ENCODE measurements at places on chromosomes 3 and 15.
A peak's percentile ranks its signal among the peaks of the same experiment; 100 is the strongest.

- no peak for DNase-seq
These were observed 1.0 kb upstream of the IFRD2 start for GRCh38 chr3:50293079-50293801.

DNA sequence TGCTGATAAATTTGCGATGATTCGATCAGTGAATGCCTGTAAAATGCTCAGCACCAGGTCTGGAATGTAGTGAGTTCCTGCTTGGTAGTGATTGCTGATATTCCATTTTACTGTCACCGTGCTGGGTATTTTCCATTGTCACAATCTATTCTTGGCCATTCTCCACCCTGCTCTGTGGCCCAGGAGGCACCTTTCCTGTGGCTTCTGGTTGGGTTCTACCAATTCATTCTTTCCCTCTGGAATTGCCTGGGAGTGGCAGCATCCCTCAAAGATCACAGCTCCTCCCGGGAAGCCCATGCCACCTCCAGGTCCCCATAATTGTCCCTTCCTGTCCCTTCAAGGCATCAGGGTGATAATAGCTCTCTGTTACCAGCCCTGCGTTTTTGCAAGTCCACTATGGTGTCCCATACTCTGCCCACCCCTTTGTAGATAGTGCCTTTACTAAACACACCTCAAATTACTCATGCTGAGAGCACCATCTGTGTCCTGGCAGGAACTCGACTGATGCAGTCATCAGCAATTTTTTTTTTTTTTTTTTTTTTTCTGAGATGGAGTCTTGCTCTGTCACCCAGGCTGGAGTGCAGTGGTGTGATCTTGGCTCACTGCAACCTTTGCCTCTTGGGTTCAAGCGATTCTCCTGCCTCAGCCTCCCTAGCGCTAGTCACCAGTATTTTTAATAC, 177.8 kb upstream of the PROK2 start:
- DNase-seq = no peak

- no peak for DNase-seq
These were observed 44.2 kb downstream of the SGO1 start for GRCh38 chr3:20141851-20142250.

- DNase-seq = no peak
These were observed 522.5 kb upstream of the AGTR1 start for GRCh38 chr3:148175214-148175613.

GRCh38 chr3:85482213-85482490, 523.4 kb downstream of the CADM2 start:
- DNase-seq = no peak

- DNase-seq = no peak
These were observed 35.9 kb downstream of the NTRK3 start for GRCh38 chr15:88220443-88221335.

GRCh38 chr3:100796556-100796955, 87.3 kb downstream of the TFG start:
- no peak for DNase-seq

DNA sequence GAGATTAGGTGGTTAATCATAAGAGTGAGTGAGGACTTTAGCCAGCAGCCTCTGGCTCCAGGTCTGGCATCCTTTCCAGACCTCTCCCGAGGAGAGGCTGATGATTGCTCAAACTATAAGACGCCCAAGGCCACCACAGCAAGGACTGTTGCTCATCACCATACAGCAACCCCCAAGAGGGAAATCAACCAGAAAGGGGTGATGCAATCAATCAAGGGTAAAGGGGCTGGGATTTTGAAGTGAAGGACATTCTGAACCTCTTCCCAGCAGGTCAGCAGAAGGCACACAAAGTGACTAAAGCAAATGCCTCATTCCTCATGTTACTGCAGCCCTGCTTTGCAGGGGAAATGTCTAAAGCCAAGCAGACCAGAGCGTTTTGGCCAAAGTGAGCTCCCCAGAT, 247.3 kb upstream of the IGF1R start:
- DNase-seq = no peak

DNA sequence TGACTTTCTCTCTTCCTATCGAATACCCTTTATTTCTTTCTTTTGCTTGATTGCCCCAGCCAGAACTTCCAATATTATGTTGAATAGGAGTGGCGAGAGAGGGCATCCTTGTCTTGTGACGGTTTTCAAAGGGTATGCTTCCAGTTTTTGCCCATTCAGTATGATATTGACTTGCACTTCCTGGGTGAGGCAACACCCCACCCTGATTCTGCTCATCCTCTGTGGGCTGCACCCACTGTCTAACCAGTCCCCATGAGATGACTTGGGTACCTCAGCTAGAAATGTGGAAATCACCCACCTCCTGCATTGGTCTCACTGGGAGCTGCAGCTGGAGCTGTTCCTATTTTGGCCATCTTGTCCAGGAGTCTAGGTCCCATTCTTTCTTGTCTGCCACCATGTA, 44.8 kb upstream of the KCNH8 start:
- no peak for DNase-seq

DNA sequence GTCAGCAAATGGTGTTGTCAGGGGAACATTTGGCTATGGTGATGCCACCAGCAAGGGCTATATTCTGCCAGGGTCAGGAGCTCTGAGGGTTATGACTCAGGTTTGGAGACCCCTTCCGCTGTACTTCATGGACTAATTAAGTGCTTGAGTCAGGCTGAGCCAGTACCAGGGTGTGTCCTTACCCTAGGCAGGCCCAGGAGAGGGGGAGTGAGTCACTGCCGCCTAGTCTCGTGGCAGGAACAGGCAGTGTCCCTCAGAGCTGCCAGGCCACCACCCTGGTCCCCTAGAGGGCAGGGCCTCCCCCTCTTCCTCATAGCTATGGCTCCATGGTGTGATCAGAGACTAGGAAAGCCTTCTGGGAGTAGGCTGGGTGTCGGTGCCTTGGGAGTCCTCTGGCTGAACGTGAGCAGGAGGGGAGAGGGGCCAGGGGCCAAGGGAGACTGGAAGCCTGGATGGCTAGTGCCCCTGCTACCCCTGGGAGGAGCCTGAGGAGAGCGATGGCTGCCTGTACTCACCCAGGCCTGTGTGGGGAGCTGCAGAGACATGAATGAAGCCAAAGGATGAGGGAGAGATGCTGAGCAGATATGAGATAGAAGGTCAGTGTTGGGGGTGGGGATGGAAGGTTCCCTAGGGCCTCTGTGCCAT, 10.6 kb downstream of the MAPKAPK3 start:
- no peak for DNase-seq

DNA sequence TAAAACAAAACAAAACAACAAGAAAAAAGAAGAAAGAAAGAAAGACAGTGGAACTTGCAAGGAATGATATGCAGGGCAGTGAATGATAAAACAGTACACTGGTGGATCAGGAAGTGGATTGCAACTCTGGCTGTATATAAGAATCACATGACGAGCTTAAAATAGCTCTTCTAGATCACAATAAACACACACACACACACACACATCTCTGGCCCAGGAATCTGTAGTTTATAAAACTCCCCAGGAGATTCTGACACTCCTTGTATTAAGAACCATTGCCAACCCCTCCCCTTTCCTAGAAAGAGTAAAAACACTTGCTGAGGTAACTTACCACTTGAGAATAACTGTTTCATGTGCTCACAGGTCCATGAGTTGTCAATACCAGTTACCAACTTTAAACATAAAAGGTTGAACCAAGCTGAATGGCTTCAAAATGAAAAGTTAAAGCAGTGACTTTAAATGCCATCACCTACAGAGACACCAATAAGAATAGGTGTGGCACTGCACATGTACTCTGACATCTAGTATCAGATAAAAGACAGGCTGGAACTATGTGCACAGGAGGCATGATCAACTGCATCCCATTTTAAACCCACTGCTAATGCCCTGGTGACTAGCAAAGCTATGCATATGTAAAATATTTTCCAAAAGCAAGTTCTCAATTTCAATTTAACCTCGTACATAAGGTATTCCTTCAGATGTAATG, 3.9 kb downstream of the CPOX start:
- no peak for DNase-seq

- no peak for DNase-seq
These were observed 62.1 kb downstream of the NUP210 start for GRCh38 chr3:13358051-13358450.

DNA sequence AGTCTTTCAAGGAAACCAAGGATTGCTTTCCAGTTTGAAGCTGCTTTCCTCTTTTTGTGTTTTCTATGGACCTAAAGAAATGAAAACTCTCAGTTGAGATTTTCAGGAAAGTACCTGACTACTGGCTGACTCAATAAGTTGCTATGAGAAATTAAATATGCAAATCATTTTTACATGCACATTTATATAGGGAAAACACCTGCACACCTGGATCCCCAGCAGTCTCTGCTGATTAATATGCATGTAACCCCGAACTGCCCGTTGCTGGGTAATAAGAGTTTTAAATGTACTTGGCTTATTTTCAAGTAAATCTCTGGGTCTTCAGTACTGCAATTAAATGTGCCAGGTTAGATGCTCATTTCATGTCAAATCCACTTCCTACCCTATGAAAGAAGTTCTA, 77.2 kb downstream of the KBTBD8 start:
- DNase-seq = no peak

- no peak for DNase-seq
These were observed 13.1 kb upstream of the KY start for GRCh38 chr3:134663721-134664456.

DNA sequence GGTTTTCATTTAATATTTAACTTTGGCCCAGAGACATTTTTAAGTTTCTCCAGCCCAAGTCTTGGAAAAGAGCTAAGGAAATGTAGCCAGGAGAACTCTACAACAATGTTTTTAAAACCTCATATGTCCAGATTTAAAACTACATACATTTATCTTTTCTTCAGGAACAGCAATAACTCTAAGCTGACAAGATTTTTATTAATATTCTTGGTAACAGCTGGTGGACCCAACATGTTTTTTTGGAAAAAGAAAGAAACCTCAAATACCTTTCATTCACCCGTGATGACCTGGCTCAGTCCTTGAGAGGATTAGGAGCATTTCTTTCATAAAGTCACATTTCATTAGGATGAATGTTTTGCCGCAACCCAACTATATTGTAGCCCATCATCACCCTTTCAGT, 50.4 kb upstream of the CMSS1 start:
- DNase-seq = no peak

- DNase-seq = no peak
These were observed 49.7 kb upstream of the SKIL start for GRCh38 chr3:170307671-170308405.

DNA sequence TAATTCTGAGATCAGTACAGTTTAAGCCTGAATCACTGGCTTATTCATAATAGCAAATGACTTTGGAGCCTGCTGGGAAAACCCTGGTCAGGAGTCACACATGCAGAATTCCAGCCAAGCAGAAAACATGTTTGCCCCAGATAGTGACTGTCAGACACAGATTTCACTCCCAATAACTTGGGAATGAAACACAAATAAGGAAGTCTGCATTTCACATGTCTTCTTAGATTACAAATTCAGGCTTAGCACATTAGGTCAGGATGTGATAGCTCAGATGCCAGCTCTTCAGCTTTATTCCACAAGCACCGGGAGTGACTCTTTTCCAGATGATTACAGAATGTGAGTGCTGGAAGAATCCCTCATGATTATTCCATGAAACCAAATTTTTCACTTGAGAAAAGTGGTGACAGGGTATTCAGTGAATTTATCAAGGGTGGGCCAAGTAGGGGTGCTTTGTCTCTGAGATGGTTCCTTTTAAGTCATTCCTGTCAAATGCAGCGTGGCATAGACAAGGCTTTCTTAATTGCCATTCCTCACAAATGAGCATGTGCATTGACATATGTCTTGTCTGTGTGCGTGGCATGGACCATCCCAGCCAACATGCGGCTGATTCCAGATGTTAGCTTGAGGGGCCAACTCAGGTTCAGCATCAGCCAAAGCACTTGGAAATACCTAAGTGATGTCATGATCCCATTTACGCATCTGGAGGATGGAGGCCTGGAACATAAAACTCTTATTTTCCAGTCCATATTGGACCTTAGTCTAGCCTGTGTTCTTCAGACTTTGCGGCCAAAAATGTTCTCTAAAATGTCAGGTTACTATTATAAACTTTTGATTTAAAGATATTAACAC, 191.0 kb downstream of the EPHB1 start:
- no peak for DNase-seq

GRCh38 chr15:59528961-59529402, 82.6 kb upstream of the GCNT3 start:
- DNase-seq = peak; percentile 63

GRCh38 chr3:107411779-107412178, 34.5 kb downstream of the CCDC54 start:
- DNase-seq = no peak

- DNase-seq = no peak
These were observed 23.8 kb downstream of the RLBP1 start for GRCh38 chr15:89197503-89197971.

GRCh38 chr15:41291065-41291631, 41.2 kb downstream of the OIP5 start:
- DNase-seq = no peak

DNA sequence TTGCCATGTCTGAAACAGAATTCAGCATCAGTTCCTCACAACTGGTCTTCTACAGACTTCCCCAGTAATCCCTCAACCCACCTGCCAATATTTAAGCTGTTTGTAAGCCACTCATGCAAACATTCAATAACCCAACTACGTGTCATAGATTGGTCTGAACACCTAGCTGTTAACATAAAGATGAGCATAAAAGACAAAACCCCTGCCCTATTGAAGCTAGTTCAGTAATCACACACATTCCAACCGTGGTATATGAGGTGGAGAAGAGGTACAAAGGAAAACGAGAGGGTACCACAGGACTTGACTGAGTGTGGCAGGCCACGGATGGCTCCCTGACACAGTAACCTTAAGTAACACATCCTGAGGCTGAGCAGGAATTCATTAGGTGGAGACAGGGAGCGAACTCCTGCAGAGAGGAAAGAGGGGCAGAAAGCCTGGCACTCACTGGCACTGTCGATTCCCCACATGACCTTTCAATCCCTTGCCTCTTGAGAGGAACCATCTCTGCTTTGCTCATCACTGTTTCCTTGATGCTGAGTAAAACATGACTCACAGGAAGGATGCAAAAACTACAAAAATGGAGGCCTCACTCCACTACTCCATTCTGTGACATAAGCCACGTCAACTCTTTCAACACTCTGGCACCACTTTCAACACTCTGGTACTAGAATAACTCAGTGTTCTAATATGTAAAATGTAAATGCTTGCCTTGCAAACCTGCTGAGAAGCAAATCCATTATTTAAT, 31.3 kb downstream of the RPN1 start:
- DNase-seq = no peak

- no peak for DNase-seq
These were observed 66.0 kb upstream of the GOLIM4 start for GRCh38 chr3:168161696-168162095.

DNA sequence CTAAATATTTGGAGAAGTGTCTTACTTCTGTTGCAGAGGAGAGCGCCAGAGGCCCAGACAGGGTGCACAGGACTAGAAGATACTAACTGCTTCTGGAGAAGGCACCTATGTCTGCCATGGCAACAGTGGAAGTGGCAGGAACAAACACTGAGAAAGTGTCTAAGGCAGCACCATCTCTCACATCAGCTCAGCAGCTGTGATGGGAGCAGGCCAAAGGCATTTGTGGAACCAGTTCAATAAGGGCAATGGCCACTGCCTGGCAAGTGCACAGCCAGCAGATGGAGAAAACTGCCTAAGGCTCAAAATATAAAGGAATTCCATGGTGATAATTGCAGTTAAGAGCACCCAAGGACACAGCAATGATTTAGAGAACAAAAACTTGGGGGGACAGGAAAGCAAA, 563.0 kb upstream of the CCDC54 start:
- DNase-seq = no peak

- DNase-seq = no peak
These were observed 383.9 kb upstream of the DPH6 start for GRCh38 chr15:35929740-35930444.
